Thoracic aorta (tissue), 2 donors: ENCODE measurements at places on chromosomes 6 and 20.
A peak's percentile ranks its signal among the peaks of the same experiment; 100 is the strongest.

- DNase-seq: no peak
Measured at GRCh38 chr6:124433387-124434160, 528.7 kb upstream of the RNF217 start.

DNA sequence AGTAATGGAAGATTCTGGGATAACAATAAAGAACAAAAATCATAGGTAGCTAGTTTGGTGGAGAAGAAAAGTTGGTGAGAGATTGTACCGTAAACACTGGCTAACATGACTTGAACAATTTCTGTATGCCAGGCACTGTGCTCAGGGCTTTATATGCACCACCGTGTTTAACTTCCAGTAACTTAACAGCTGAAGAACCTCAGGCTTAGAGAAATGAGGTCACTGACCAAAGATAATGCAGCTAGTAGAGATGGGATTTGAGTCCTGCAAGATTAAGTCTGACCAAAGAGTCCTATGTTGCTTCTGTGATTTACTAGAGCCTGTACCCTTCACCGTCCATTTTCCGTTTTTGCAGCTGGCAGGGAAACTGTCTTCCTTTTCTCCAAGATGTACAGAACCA is 2.7 kb downstream of the CSTF1 start:
- DNase-seq: no peak

DNA sequence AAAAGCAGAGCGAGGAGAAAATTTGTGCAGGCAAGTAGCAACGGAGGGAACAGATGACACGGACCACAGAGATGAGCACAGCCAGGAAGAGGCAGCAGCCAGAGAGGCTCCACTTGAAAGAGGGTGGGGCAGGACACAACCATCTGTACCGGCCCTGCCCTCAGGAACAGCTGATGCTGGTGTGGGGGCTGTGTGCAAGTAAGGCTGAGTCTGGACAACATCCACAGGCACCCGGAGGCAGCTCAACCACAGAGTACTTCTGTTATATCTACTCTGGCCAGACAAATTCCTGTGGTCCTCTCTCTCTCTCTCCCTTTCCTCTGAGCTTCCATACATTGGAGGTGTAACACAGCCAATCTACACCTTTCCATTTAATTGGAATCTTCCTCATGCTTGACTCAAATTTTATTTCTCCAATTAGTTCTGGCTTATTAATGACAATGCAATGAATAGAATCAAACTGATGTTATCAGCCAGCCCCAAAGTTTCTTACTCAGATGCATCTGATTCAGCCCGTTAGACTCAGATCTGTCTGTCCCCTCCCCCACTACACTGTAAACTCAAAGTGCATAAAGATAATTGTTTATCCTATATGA is 24.9 kb downstream of the KIF13A start:
- no peak for DNase-seq

- DNase-seq: no peak
Measured at GRCh38 chr6:111549746-111550145, 55.9 kb downstream of the TRAF3IP2 start.

GRCh38 chr20:31678389-31679356 is 41.0 kb downstream of the COX4I2 start:
- DNase-seq: no peak

- no peak for DNase-seq
Measured at GRCh38 chr20:39117491-39117890, 155.3 kb downstream of the DHX35 start.

- DNase-seq: no peak
Measured at GRCh38 chr6:143620447-143620846, 57.3 kb upstream of the PHACTR2 start.

DNA sequence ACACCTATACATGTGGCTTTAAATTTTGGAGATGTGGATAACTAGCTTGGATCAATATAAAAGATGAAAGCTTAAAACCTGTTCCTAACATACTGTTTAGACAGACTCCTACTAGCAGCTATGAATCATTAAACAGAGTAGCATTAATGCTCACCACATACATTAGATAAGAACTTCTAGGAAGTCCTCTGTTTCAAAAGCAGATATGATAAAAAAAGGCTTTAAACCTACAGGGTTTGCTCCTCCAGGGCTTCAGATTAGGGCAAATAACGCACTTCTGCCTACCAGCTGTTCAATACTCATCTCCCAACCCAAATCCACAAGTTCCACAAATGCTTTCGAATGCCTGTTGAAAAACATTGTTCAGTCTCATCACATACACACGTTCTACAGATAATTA is 1.5 kb downstream of the REPS1 start:
- no peak for DNase-seq

- DNase-seq: no peak
Measured at GRCh38 chr6:150228072-150228733, 85.4 kb downstream of the PPP1R14C start.

DNA sequence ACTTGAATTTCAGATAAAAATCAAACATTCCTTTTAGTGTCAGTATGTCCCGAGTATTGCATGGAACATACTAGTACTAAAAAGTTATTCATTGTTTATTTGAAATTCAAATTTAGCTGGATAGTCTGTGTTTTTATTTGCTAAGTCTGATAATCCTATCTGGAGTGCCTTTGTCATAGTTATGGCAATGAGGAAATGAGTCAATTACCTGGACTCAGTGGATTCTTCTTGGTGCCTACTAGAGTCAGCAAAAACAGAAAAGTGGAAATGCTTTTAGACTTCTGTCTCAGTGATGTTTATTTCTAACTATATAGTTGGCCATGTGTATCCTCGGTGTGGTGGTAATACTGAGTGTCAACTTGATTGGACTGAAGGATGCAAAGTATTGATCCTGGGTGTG is 121.3 kb upstream of the EEF1E1 start:
- no peak for DNase-seq

- no peak for DNase-seq
Measured at GRCh38 chr6:142357879-142358278, 56.1 kb downstream of the ADGRG6 start.

DNA sequence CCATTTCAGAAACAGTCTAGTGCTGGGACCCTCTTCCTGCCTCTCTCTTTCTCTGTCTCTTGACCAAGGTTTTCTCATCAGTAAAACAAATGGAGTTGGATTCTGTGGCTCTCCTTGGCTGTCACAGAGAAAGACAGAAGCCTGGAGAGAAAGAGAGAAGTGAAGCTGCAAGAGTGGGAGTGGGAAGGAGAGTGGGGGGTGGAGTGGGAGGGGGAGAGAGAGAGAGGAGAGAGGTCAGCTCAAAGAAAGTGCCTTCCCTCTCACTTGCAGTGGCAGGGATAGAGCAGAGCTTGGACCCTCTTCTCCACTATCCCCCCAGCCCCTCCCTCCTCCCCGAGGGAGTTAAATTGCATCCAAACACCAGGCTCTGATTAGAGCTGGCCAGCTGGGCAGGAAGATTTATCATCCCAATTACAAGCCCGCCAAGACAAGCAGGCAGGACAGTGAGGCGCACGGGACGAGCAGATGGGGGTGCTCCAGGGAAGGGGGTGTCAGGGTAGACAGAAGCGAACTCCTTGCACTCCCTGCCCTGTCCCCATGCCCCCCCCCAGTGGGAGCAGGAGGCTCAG is 74.3 kb downstream of the CD40 start:
- no peak for DNase-seq

DNA sequence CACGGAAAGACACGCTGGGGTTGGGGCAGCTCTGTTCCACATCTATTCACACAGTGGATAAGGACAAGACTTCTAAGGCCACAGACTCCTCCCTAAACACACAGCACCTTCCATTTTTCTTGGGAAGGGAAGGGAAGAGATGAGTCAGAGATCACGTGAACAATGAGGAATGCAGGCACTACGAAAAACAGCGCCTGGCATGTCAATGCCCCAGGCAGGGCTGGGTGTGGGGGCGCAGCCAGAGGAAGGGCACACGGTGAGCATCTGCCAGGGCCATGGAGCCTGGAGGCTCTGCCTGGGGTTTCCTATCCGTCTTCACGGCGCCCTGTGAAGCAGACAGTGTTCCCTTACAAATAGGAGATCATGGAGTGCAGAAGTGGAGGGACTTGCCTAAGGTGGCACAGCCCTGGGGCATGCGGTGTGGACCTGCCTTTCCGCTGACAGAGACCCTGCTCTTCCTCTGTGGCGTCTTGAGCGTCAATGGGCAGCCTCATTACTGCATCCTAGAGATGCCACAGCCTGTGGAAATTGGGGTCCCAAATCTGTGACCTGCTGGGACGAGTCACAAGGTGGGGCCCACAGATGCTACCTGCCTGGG is 15.4 kb downstream of the UNC93A start:
- no peak for DNase-seq

GRCh38 chr6:113464960-113465359 is 392.2 kb upstream of the MARCKS start:
- peak; percentile 14 for DNase-seq

DNA sequence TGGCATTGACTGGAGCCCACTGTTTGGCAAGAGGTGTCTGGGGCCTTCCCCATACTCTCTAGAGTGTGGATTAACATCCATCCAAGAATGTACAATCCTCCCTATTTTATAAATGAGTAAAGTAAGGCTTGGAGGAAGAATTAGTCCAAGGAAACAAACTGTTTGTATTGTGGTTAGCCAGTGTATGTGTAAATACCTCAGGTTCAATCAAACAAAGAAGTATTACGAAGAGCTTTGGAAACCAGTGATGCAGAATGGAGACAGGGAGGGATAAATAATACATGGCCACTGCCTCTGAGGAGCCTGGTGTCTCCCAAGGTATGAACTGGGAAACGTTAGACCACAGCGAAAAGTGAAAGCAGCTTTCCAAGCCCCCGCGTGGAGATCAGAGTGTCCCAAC is 226.6 kb upstream of the RIN2 start:
- DNase-seq: no peak

DNA sequence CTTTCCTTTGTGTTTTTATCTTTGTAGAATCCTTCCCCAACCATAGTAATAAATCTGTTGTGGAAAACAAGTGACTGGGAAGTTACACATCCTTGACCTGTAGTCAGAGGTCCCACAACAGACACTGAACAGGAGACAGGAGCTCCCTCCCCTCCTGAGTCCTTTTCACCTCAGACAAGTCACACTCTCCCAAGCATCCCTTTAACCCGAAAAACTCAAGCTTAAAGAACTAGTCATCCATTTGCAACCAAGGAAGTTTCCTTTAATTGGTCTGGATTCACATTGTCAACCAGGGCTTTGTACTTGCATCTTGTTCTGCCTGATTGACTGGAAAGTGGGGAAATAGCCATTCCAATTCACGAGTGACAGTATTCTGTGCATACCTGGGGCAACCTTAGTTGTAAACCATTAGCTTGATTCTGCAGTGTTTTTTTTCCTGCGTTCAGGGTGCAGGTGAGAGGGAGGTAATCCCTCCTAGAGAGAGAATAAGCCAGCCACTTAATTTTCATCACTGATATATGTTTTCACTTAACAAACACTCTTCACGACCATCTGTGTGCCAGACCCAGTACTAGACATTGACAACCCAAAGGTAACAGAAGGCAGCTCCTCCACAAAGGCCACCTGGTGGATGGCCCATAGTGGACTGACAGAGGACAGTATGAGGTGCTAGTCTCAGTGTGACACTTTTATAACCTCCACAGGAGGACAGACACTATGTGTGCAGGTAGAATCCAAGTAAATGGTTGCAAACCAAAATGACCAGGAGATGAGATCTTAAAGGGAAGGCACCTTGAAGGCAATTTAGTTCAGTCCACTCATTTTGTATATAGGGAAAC is 112.4 kb downstream of the SLX4IP start:
- no peak for DNase-seq

DNA sequence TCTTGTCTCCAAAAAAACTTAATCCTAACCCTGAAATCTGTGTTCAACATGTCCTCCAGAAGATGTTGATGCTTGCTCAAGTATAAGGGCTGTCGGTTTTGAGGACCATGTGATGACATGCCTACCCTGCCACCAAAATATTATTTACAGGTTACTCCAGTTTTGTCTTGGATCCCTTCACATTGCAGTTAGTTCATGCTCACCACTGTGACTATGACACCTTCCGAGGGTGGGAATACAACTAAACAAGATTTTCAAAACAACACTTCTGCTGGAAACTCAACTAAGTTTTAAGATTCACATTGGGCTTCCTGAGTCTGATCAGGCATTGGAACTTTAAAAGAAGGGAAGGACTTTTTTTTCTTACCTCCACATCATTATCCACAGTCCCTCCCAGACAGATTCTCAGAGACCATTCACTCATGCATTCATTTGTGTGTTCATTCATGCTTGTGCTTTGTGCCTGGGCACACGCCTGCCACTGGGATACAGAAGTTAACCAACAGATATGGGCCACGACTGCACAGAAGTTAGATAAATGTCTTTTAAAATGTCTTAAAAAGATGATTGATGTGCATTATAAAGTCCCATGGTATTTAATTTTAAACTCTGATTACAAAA is 118.7 kb upstream of the GJE1 start:
- DNase-seq: no peak

DNA sequence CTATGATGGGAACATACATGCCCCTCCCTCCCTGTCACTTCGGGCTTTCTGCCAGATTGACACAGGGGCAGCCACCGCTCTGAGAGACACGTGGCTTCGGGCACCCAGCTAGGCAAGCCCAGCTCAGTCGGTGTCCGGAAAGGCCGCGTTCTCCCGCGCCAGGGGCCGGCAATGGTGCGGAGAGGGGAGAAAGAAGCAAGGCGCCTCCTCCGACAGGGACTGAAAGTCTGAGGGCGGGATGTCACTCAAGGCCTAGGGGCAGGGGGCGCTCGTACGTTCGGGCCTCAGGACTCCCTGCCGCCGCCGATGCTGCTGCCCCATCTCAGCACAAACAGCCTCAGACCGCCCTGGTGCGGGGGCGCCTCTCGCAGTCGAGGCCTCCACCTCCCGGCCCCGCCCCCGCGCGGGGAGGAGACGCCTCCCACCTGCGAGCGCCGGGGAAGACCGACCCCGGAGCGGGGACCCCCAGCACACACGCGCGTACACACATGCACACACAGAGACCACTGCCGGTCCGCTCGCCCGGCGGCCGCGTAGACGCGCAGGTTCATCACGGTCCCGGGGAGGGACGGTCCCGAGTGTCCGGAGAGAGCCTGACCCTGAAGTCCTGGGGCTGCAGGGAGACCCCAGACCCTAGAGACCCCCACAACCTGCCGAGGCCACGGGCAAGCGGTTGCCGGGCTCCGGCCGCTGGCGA is 1.9 kb downstream of the GRM4 start:
- no peak for DNase-seq

- no peak for DNase-seq
Measured at GRCh38 chr6:132865364-132865763, 51.0 kb downstream of the RPS12 start.

GRCh38 chr6:165794179-165794601 is 131.1 kb upstream of the PDE10A start:
- no peak for DNase-seq

GRCh38 chr20:9543214-9543613 is 28.8 kb downstream of the LAMP5 start:
- no peak for DNase-seq

GRCh38 chr6:20686142-20686541 is 151.9 kb downstream of the CDKAL1 start:
- DNase-seq: no peak

DNA sequence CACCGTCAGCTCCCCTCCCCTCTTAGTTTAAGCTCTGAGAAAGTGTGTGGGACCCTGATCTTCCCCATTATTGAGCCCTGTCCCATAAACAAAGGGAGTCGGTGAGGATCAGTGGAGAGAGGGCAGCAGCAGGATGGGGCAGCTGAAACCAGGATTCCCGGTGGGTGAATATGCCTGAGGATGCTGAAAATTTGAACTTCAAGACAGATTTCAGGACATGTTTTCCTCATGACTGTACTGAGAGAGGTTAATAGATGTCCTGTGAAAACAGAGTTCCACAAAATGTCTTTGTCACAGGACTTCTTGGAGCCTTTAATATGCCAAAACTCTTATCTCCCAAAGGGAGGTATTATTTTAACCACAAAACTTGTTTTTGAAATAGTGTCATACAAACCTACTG is 53.5 kb upstream of the SLC22A16 start:
- no peak for DNase-seq
